Activated CD4-positive, alpha-beta memory T cell treated with anti-CD3 and anti-CD28 coated beads for 36 hours (primary cell): ENCODE measurements at places on chromosomes 3 and 15.

DNA sequence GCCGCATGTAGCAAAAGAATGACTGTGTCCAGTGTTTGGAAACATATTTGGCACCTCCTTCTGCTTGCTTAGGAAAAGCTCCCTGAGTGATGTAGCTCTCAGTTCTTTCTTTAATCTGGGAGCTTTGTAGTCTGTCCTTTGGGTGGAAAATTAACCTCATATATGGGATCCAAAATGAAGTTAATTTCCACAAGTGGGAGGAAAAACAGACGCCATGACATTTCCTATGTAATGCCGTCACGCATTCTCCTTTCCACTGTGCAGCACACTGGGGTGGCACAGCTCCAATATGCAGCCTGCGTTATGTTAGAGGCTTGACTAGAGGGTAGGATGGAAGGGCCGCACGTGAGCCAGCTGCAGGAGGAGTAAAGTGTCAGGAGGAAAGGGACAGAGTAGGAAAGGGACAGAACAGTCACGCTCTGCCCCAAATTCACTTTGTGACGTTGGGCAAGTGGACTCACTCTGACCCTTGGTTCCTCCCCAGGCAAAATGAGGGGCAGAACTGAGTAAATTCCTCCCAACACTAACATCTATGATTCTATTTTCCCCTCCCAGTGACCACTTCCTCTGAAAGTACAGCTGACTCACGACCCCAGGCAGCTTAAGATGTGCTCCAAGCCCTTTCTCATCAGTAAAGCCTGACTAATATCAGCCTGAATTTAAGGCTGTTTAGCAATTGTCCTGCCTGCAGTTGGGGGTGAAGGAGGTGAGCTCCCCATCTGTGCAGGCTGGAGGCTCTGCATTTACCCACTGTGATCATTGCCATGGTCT is 176.5 kb upstream of the PFN2 start:
- peak; percentile 10 for DNase-seq

DNA sequence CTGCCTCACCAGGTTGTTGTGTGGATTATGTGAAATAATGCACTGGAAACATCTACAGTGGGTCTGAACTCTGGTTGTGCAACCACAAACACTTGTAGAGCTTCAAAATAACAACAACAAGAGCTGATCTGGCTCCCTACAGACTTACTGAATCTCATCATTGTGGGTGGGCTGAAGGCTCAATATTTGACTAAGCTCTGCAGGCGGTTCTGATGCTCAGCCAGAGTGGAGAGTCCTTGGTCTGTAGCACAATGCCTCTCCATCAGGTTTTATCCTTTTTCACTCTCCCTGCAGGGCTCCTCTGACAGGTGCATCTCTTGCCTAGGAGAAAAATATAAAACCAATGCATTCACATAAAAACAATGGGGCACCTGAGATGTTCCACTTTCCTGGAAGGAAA is 456.3 kb upstream of the ONECUT1 start:
- DNase-seq = no peak

- no peak for DNase-seq
Measured at GRCh38 chr3:46299608-46300460, 54.1 kb upstream of the CCR2 start.

DNA sequence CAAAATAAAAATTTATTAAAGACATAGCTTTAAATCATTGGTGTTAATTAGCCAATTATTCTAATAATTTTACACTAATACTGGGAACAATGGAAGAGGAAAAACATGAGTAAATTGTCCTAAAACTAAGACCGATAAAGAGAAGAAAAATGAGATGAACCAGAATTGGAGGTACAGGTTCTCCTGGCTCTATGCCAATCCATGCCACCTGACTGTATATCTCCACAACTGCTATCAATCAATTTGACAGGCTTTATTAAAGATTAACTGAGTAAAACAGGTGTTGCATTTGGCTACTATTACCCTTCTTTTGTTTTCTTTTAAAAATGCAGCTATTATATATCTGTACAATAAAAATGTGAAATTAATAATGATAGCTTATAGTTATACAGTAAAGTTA is 850.0 kb downstream of the CADM2 start:
- DNase-seq = no peak

DNA sequence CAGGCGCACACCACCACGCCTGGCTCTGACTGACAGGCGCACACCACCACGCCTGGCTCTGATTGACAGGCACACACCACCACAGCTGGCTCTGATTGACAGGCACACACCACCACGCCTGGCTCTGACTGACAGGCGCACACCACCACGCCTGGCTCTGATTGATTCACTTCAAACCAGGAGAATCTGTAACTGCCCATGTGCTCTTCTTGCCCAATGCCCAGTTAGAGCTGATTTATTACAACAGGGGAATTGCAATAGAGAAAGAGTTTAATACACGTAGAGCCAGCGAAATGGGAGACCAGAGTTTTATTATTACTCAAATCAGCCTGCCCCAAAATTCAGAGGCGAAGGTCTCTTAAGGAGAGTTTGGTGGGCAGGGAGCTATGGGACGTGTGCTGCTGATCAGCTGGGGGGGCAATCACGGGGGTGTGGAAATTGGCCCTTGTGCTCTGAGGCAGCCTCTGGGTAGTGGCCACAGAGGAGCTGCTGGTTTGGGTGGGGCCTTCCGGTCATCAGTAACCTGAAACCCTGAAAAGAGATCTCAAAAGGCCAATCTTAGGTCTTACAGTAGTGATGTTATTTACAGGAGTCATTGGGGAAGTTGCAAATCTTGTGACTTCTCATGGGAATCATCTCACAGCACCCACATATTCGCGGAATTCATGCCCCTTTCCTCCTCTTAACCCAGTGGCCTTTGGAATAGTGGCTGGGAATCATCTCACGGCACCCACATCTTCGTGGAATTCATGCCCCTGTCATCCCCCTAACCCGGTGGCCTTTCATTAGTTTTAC is 63.8 kb upstream of the TFRC start:
- DNase-seq = no peak

GRCh38 chr3:157319672-157320071 is 117.0 kb upstream of the PTX3 start:
- no peak for DNase-seq
